Lung (tissue), 17 donors: ENCODE measurements at places on chromosomes 13 and 19. TPM values are rescaled to one million over a fixed set of nuclear protein-coding genes. Genes with fewer than 3 reads are reported as not detected.
A peak's percentile ranks its signal among the peaks of the same experiment; 100 is the strongest.

- no peak for DNase-seq
Observed at GRCh38 chr19:37220383-37220782, 2.4 kb downstream of the ZNF383 start.

GRCh38 chr19:13610039-13610691 lies 103.9 kb upstream of the CACNA1A start:
- DNase-seq, result no peak

GRCh38 chr13:107824635-107825034 lies 390.7 kb downstream of the LIG4 start:
- DNase-seq, result no peak

The PSG7 gene
- not detected for polyA plus RNA-seq

DNA sequence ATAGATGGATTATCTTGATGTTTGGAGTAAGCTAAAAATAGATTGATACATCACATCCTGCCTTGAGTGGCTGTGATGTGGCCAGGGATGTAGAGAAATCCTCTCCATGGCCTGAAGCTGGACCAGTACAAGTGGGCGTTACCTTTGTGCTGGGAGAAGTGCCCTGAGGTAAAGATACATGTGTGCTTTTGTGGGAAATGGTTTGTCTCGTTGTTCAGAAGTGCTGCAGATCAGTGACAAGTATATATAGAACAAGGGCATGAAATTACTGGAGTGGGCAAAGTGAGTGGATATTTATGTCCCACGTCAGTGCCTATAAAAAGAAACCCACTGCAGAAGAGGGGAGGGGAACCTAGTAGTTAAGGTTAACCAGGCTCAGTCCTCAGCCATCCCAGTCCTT lies 12.2 kb upstream of the ZNF304 start:
- no peak for DNase-seq

- DNase-seq, result peak; percentile 21
Observed at GRCh38 chr13:74651121-74651520, 516.9 kb upstream of the KLF12 start.

The MRPL34 gene
- 137 TPM for polyA plus RNA-seq

The LNX2 gene
- 12.6 TPM for polyA plus RNA-seq

GRCh38 chr19:7869453-7869909 lies 4.7 kb downstream of the PRR36 start:
- DNase-seq, result no peak

DNA sequence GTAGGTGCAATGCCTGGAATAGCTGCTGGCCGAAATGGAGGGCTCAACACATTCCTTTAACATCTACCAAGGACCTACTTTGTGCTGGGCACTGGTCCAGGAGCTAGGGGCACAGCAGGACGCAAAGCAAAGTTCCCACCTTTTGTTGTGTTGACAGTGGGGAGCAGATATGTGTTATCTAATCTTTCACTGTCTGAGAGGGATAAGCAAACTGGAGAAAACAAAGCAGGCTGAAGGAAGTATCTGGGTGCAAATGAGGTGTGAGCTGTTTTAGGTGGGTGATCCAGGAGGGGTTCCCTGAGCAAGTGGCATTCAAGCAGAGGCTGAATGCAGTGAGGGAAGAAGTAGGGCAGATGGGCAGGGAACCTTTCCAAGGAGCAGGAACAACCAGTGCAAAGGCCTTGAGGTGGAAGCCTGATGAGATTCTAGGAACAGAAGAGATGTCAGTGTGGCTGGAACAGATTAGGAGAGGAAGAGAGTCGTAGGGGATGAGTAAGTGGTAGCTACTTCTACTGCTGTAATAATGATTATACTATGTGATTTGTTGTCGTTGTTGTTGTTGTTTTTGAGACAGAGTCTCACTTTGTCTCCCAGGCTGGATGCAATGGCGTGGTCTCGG lies 2.2 kb upstream of the PLAUR start:
- DNase-seq, result no peak

- DNase-seq, result no peak
Observed at GRCh38 chr19:29971648-29972047, 29.6 kb downstream of the URI1 start.

DNA sequence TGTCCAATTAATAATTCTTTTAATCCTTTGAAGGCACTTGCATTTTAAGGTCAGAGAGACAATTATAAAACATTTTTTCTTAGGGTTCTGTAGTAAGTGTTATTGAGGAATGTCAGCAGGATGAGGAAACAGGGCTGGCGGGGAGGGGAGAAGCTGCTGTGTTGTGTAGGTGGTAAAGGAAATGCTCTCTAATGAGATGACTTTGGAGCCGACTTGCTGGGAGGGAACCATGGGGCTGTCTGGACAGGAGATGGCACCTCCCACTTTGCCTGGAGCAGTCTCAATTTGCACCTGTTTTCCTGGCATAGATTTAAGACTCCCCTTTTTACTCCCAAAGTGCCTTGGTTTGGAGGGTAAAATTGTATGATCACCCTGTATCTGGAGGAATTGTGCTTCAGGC lies 230.4 kb downstream of the ATP8A2 start:
- DNase-seq, result peak; percentile 51

The CCDC159 gene
- polyA plus RNA-seq, result 40.9 TPM

- DNase-seq, result no peak
Observed at GRCh38 chr13:48906200-48906599, 69.5 kb upstream of the FNDC3A start.

DNA sequence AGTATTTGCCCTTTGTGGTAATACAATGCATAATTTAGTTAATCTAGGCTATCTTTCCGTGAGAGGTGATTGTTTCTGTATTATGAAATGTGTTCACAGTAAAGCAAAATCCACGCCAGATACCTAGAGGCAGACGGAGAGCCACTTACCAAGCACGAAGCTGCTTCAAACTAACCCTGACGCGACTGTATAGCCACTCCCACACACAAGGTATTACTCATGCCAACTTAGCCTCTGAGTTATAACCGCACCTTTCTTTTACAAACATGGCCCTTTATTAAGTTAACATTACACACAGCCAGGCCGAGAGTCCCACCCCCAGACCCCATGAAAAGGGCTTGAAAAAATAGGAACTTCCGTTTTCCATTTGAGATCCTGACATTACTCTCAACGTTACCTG lies 185.7 kb downstream of the ABCC4 start:
- peak; percentile 19 for DNase-seq

The ARRDC5 gene
- 0.39 TPM for polyA plus RNA-seq

DNA sequence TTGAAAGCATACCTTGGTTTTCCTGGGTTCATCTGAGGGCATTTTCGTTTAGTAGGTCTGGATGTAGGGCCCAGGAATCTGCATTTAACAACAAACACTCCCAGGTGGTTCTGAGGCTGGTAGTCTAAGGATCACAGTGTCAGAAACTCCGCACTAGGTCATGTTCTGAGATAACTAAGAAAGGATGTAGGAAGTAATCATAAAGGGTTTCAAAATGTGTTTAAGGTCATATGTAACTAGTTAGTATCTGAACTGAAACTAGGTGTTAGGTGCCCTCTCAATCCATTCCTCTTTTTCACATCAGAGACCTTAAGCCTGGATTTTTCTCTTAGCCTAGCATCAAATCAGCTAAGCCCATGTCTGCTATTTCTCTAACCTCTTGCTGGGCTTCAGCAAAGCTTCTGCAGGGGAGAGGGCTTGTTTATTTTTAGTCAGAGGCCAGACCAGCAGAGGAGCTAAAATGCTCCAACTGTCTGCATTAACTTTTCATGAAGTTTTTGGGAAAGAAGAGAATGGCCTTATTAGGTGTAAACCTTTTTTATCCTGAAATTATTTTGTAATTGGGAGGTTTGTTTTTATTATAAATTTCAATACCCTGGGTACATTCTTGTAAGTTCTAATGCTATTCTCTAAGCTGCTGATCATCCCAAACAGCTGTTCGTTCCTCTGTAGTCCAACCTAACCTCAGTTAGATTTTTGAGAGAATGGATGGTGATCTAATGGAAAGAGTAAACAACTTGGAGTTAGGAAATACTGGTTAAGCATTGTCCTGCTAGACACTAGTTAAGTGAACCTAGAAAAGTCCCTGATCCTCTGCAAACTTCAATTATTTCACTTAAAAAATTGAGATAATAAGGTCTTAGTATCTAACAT lies 262.8 kb upstream of the RFC3 start:
- peak; percentile 46 for DNase-seq

GRCh38 chr19:10295305-10295846 lies 5.6 kb downstream of the ICAM5 start:
- peak; percentile 47 for DNase-seq

DNA sequence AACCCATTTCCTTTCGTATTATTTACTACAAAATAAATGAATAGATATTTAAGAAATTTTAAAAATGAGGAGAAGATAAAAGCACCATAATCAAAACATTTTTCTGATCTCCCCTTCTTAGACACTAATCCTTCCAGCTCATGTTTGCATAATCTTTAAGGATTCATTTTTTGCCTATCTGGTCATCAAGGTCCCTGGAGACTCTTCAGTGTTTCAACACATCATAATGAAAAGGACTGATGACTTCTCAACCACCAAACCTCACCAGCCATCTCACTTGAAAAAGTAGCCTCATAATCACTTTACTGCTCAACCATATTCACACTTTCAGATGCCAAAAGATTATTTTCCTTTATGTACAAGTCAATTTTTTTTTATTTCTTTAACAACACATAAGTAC lies 80.1 kb downstream of the DCLK1 start:
- no peak for DNase-seq

GRCh38 chr19:46191972-46192371 lies 37.6 kb upstream of the IGFL1 start:
- DNase-seq, result no peak

DNA sequence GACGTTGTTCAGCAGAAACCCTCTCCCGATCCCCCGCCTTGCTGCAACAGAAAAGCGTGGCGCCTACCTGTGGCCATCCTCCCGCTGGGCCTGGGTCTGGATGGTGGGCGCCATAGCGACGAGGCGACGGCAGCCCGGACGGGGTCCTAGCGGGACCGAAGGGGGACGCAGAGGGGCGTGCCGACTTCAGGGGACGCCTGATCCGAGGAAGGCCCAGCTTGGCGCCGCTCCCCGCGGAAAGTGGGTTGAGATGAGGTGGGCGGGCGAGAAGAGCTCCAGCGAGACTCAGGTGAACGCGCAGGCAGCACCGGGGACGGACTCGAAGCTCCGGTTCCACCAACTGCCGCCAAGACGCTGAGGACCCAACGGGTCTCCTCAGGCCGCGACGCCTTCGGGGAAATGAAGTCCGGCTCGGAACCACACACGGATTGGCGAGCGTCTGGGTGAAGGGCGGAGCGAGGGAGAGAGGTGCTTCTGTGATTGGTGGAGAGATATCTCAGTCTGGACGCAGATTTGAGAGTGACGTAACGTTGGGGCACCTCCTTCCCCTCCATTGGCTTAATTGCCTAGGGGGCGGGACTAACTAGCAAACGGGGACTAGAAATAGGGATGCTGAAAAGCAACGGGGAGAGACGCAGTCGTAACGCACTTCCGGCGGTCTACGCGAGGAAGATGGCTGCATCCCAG lies at the start of the genes MED29 and PAF1:
MED29 (plus strand) TSS at position 628 of the 687 bp plus-strand sequence; CDS start at position 673, 45 bp downstream.
PAF1 (minus strand) TSS at position 356 of the 687 bp plus-strand sequence; CDS start at position 114, 242 bp downstream.
- DNase-seq, result peak; percentile 100

DNA sequence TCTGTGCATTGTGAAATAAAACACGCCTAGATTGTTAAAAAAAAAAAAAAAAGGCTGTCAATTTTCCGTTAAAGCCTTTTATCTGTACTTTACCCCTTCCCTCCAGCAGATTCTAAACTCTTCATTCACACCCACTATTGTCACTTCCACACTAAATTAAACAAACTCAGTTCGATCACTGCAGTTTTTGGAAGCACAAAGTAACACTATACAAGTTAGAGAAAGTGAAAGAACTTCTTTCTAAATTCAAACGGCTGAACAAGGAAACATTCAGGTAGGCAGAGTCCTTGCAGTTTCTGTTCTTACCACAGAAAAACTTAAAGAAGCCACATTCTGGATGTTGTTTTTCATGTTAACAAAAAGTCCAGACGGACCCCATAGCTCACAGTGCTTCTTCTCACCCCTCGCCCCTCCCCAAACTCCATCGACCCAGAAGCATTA lies 27.5 kb upstream of the UBE2L5 start:
- DNase-seq, result peak; percentile 70

The ATXN8OS gene
- polyA plus RNA-seq, result not detected

GRCh38 chr13:29230299-29230845 lies 365.1 kb downstream of the SLC7A1 start:
- DNase-seq, result no peak

The OVOL3 gene
- polyA plus RNA-seq, result not detected

The SRRM5 gene
- 0.22 TPM for polyA plus RNA-seq
